ENCODE measurements at places on chromosomes 3 and 15.
A peak's percentile ranks its signal among the peaks of the same experiment; 100 is the strongest.

- DNase-seq = peak; percentile 18
Measured at GRCh38 chr3:99172736-99173657, 271.5 kb upstream of the DCBLD2 start.

- DNase-seq = no peak
Measured at GRCh38 chr3:9301091-9301490, 51.6 kb upstream of the SRGAP3 start.

DNA sequence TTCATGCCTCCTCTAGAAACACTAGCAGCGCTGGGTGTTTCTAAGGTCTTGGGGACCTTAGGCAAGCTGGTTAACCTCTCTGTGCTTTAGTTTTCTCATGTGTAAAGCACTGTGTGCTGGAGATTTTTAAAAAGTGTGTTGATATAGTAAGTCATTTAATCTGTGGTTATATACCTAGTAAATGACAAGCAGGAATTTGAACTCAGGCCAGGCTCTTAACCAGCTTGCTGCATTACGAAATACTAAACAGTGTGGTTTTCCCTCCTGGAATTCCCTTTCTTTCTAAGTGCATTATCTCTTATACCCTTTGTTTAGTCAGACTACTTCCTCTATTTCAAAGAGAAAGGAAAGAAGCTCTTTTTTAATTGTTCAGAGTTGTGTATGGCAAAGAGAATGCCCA lies 26.5 kb downstream of the NEO1 start:
- no peak for DNase-seq

- no peak for DNase-seq
Measured at GRCh38 chr3:139585820-139586219, 46.3 kb upstream of the RBP1 start.

DNA sequence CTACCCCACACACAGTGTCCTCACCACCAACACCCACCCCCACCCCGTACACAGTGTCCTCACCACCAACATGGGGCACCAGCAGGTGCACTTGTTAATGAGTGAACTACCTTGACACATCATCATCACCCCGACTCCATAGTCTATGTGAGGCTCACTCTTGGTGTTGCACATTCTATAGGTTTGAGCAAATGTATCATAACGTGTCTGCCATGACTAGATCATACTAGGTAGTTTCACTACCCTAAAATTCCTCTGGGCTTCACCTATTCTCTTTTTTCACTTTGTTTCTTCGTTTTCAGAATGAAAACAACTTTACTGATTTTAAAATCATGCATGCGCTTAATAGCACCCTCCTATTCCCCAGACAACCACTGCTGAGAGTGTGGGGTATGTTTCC lies 102.6 kb upstream of the SLC6A6 start:
- DNase-seq = no peak

- DNase-seq = no peak
Measured at GRCh38 chr15:39692356-39693327, 90.0 kb downstream of the FSIP1 start.

GRCh38 chr15:90744759-90745402 lies 27.7 kb downstream of the BLM start:
- no peak for DNase-seq

DNA sequence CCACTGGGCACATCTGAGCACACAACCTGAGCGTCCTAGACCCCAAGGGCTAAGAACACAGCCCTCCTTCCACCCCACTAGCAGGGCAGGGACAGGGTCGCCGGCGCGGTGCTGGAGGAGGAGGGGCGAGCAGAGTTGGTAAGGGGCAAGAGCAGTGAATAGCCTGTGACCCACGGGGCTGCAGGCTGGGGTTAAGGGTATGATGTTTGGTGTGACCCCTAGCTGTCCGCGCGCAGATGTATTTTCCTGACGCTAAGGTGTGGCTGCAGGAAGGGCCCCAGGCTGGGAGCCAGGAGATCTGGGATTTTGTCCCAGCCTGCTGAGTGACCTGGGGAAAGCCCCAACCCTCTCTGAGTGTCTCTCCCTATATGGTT lies 1.3 kb upstream of the C15orf39 start:
- DNase-seq = no peak

DNA sequence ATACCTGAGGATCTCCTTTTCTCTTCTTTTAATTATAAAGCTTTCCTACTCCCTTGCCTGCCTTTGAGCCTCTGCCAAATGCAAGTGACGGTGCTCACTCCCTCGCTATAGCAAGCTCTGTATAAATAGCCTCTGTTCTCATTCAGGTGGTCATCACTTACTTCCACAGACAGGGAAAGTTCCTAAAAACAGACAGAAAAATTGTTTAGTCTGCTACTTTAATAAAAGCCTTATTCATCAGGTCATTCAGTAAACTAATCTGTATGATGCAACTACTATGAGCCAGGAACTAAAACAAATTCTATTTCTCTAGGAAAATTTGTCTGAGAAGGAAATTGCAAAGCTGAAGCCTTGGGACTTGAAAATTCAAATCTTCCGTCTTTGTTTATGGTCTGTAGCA lies 10.2 kb upstream of the DLG1 start:
- DNase-seq = no peak

- peak; percentile 23 for DNase-seq
Measured at GRCh38 chr15:56052395-56053045, 59.1 kb upstream of the NEDD4 start.

- no peak for DNase-seq
Measured at GRCh38 chr3:138023754-138024153, 13.8 kb downstream of the CLDN18 start.

GRCh38 chr3:67804578-67804977 lies 150.2 kb upstream of the SUCLG2 start:
- no peak for DNase-seq

DNA sequence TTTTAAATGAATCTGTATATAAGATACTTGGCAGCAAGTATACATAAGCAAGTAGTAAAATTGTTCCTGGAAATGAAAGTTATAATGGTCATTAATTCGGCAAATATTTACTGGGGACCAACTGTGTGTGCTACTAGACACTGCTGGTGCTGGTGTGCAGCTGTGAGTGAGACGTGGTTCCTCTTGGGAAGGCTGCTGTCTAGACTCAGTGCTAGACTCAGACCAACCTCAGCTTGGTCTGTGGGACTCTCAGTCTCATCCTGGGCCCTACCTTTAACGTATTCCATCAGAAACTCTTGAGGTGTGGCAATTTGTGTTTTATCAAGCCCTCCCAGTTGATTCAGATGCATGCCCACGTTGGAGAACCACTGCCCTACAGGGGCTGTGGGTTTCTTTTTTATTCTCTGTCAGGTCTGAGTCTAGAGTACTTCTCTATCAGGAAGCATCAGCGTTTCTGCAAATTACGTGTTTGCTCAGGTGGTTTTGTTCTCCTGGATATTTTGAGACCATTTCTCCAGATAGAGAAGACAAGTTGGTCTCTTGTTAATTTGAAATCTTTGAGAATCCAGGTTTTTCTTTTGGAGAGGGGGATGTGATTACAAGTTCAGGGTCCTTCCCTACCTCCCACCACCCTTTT lies 6.8 kb downstream of the TLNRD1 start:
- DNase-seq = no peak

DNA sequence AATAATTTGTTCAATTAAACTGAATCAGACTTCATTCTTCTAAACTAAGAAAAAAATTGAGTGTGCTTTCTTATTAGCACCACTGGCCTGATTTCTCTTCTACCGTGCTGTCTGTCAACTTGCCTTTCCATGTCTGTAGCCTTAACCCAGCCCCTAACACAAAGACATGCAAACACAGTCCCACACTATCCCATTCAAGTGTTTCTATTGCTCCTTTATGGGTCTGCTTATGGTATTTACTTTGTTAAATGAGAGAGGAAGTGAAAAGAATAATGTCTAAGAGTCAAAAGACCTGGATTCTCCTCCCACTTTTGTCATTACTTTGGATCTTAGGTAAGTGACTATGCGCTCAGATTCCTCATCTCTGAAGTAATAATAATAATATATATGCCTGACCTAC lies 55.3 kb downstream of the GTF2E1 start:
- DNase-seq = no peak

DNA sequence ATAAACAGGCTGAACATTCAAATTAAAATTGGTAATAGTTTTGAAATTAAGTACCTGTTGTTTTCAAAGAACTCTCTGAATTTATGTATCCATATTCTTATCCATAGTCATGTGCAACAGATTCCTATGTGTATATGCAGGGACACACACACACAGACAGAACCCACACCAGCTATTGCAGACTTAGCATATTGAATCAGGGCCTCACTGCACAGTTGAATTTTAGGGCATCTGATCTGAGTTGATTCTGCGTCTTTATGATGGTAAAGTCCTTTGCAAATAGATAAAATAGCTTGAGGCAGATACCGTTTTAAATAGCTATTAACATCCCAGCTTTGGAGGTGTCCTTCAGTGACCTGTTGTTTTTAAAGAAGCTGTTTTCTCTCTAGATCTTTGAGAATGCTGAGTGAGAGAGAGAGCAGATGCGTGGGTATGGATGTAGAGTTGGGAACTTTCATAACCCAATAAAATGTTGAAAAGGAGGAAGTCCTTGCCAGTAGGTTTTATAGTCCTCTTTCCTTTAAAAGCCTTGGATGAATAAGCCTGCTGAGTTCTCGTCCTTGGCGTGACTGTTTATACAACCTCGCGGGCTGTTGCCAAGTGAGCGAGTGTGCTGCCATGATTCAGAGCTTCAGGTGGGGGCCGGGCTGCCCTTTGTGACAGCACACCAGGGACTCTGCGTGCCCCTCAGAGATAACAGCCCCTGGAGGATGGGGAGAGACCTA lies 18.3 kb downstream of the MYZAP start:
- no peak for DNase-seq

DNA sequence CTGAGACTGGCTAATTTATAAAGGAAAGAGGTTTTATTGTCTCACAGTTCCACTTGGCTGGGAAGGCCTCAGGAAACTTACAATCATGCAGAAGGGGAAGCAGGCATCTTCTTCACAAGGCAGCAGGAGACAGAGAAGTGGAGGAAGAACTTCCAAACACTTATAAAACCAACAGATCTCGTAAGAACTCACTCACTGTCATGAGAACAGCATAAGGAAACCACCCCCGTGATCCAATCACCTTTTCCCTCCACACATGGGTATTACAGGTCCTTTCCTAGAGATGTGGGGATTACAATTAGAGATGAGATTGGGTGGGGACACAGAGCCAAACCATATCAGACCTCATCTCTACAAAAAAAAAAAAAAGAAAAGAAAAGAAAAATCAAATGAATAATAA lies 25.7 kb downstream of the CGGBP1 start:
- DNase-seq = no peak

DNA sequence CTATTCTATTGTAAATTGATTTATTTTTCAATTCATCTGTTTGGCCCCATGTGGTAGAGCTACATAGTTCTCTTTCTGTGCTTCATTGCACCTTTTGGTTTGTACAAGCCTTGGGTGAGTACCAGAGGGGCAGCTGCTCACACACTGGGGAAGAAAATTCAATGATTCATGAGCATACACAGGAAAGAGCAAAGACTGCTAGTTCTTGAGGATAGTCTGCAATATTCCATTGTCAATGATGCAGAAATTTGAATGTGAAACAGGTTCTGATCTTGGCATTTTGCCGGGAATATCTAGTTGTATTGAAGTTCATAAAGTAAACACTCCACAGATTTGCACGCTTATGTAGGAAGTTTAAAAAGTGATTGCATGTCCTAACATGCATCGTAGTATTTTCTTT lies 304.6 kb downstream of the NAALADL2 start:
- DNase-seq = no peak

DNA sequence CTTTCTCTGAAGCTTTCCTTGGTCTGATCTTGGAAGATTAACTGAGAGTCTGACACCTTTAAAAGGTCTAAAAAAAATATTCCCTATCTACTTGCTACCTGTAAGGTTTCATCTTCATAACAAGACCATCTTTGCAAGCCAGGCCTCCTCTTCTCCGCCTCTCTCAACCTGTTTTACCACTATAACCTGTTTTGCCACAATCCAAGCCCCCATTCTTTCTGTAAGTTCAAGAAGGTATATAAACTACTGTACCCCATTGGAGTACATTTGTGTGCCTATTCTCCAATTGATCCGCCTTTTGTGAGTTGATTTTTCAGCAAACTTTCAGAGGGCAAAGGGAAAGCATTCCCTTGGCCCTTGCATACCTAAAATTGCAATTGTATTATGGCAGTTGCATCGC lies 319.3 kb upstream of the NECTIN3 start:
- DNase-seq = no peak

DNA sequence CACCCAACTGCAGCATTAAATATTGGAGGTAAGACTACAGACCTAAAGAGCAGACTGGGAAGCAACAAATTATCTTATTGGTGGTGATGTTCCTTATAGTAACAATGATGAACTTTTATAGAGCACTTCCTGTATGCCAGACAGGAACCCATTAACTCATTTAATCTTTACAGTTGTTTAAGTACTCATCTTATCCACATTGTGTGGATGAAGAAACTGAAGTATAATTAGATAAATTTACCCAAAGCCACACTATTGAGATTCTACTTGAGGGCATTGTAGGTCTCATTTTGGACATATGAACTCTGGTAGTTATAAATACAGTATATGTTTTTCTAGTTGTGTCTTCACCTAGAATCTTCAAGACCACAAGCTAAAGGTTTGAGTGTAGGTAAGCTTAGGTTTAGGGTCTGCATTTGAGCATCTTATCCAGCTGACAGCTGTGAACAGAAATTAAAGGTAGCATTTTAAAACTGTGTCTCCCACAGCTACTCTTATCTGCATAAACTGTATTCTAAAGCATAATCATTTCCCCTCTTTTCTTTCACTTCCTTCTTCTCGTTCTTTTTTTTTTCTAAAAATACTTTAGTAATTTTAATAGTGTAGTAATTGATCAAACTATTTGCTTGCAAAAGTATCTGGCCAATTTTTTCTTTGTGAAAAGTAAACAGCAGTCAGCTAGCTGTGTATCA lies 138.2 kb downstream of the UBE2E2 start:
- DNase-seq = no peak

DNA sequence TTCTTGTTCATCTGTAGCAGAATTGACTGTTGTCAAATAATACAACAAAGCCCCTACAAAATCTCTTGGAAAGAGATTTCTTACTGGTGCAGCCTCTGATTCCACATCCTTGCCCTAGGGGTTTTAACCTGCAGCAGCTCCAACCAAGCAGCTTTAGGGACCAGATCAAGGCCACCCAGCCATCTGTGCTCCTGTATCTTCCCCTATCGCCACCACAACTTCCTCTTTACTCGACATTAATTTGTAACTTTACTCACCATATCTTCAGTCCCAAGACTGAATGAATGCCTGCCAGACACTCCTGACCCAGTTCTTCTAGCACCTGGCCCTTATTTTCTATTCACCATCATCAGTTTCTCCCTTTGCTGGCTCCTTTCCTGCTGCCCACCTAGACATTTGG lies 156.6 kb upstream of the IL12A start:
- DNase-seq = no peak

GRCh38 chr3:63857311-63857710 lies 6.3 kb downstream of the THOC7 start:
- DNase-seq = no peak

- DNase-seq = no peak
Measured at GRCh38 chr15:93848490-93848889, 382.9 kb upstream of the MCTP2 start.

- DNase-seq = no peak
Measured at GRCh38 chr3:106836906-106837305, 540.3 kb upstream of the CCDC54 start.

- no peak for DNase-seq
Measured at GRCh38 chr15:29018120-29018805, 132.5 kb downstream of the APBA2 start.

- no peak for DNase-seq
Measured at GRCh38 chr3:147680837-147681483, 271.8 kb downstream of the ZIC1 start.

Data from CD4-positive, alpha-beta T cell treated with Interleukin-17A for 4 hours (primary cell).